ENCODE measurements at places on chromosomes 4 and X. TPM values are rescaled to one million over a fixed set of nuclear protein-coding genes. Genes with fewer than 3 reads are reported as not detected.
A peak's percentile ranks its signal among the peaks of the same experiment; 100 is the strongest.

Gene ITGB1BP2
- 0.67 TPM for total RNA-seq

Gene CTAG1A
- not detected for total RNA-seq

Gene TNIP2
- total RNA-seq = 44.7 TPM

Gene CXXC4
- 5.2 TPM for total RNA-seq

Gene ADH1A
- total RNA-seq = 0.27 TPM

Gene SPATA4
- 1.3 TPM for total RNA-seq

Gene KLF8
- total RNA-seq = 14.3 TPM

Gene LEF1
- 4.9 TPM for total RNA-seq

Gene SHROOM2
- 6.9 TPM for total RNA-seq

Gene GNL3L
- 51.3 TPM for total RNA-seq

GRCh38 chr4:10622728-10623127 is 61.8 kb downstream of the CLNK start:
- H3K27me3 ChIP-seq = no peaks in the 10 kb centered on the region
- DNase-seq = no peak
- no peaks in the 10 kb centered on the region for H3K4me1 ChIP-seq

- H3K27me3 ChIP-seq = no peaks in the 10 kb centered on the region
- H3K27ac ChIP-seq = peak overlapping the region; percentile 87
- no peaks in the 10 kb centered on the region for H3K36me3 ChIP-seq
- DNase-seq = peak; percentile 74
- H3K4me3 ChIP-seq = peak overlapping the region; percentile 19
Measured at GRCh38 chr4:1347410-1347864, 429 bp downstream of the UVSSA start.

DNA sequence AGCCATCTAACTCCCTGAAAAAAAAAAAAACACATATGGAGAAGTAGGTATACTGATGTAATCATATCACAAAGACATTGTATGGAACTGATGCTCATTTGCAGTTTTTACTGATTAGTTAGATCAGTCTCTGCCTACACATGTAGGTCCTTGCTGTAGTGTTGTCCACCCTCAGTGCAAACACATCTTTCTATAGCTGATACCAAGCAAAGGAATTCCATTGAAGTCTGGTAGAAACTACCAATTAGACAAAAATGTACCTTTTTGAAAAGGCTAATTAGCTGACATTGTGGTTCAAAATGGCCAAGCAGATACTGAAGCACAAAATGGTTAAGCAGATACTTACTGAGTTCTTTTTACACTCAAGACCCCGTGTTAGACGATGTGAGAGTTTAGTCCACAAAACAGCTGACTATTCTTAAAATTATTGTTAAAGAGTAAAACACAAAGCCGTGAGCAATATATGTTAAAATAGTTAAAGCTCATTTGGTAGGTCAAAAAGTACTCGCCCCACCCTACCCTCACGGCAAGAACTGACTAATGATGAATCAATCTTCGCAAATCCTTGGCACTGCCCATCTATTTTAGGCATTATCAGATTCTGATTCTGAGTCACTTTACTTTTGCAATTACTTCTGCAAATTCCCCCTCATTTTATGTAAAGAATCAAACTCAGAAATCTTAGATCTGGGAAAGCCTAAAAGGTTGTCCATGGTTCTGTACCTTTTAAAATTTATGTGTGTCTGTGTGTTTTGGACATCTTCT is 40.4 kb downstream of the COL4A6 start:
- H3K4me1 ChIP-seq = no peaks in the 10 kb centered on the region
- no peaks in the 10 kb centered on the region for H3K36me3 ChIP-seq
- no peak overlapping the region for H3K4me3 ChIP-seq
- no peak for DNase-seq
- no peak overlapping the region for H3K27ac ChIP-seq

DNA sequence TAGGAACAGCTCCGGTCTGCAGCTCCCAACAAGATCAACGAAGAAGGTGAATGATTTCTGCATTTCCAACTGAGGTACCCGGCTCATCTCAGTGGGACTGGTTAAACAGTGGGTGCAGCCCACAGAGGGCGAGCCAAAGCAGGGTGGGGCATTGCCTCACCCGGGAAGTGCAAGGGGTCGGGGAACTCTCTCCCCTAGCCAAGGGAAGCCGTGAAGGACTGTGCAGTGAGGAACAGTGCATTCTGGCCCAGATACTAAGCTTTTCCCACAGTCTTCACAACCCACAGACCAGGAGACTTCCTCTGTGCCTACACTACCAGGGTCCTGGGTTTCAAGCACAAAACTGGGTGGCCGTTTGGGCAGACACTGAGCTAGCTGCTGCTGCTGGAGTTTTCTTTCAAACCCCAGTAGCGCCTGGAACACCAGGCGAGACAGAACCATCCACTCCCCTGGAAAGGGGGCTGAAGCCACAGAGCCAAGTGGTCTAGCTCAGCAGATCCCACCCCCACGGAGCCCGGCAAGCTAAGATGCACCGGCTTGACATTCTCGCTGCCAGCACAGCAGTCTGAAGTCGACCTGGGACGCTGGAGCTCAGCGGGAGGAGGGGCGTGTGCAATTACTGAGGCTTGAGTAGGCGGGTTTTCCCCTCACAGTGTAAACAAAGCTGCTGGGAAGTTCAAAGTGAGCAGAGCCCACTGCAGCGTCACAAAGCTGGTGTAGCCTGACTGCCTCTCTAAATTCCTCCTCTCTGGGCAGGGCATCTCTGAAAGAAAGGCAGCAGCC is 84.6 kb downstream of the THOC2 start:
- H3K36me3 ChIP-seq = no peaks in the 10 kb centered on the region
- no peaks in the 10 kb centered on the region for H3K27me3 ChIP-seq
- H3K27ac ChIP-seq = no peak overlapping the region

DNA sequence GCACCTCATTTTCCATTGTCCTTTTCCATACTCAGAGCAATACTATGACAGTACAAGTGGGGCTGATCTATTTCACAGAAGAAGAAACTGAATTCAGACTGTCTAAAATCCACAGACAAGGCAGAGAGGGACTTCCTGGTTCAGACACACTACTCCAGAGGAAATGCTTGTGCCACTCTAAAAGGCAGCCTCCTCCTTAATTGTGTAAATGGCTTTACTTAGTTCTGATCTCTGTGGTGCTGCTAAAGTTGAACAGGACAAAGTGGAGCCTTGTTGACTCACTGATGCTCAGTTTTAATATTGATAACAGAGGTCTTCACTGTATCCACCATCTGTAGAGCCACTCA is 122.4 kb downstream of the KIT start:
- no peak overlapping the region for H3K4me3 ChIP-seq
- H3K36me3 ChIP-seq = no peaks in the 10 kb centered on the region

DNA sequence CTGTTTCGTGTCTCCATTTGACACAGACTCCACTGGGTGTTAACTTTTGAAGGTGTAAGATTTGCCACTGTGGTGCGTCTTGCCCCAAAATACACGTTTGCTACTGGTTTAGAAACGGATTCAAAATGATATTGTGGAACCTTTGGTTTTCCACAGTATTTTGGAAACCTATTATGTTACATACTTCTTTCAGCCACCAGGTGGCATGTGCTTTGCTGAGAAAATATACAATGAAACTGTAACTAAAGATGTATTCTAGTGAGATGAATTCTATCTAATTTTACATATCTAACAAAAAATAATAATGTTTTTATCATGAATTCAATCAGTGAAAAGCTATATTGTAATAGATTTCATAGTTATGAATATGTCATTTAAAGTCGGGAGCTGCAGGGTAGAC is 28.4 kb upstream of the SLITRK4 start:
- H3K27ac ChIP-seq = no peak overlapping the region
- H3K27me3 ChIP-seq = no peaks in the 10 kb centered on the region
- no peak overlapping the region for H3K4me3 ChIP-seq
- H3K36me3 ChIP-seq = no peaks in the 10 kb centered on the region

GRCh38 chr4:143524211-143524610 is 10.7 kb downstream of the SMARCA5 start:
- no peak for DNase-seq
- peaks cover 3% of the 10 kb centered on the region for H3K4me1 ChIP-seq
- peaks cover 41% of the 10 kb centered on the region for H3K36me3 ChIP-seq
- no peak overlapping the region for H3K4me3 ChIP-seq

DNA sequence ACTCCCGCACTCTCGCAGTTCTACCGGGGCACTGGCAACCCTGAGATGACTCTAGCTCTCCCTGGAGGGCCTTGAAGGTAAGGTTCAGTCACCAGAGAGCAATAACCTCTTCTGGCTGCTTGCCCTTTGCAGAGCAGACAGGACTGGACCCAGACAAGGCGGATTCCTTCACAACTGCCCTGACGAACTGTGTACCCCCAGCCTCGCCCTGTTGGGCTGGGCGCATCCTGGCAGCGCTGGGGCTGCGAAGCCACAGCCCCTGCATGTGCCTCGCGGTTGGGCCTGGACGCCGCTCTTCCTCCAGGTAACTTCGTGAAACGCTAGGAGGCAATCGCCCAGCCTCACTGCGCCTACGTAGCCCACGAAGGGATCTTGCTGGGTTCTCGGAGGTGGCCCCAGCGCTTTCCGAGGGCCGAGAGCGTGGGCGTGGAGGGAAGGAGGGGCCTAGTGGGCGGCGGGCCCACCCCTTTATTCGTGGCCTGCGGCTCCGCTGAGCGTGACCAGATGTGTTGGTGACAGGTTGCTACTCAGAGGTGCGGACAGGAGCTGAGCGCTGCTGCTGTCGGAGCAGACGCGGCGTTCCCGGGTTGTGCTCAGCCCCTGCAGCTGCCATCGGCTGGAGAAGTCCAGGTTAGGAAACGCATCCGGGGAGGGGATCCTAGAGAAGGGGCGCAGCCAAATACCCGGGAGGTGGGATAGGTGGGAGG is 1.9 kb upstream of the MAMLD1 start:
- no peak overlapping the region for H3K4me3 ChIP-seq
- H3K4me1 ChIP-seq = peaks cover 8% of the 10 kb centered on the region
- DNase-seq = peak; percentile 14
- H3K27ac ChIP-seq = no peak overlapping the region
- no peaks in the 10 kb centered on the region for H3K27me3 ChIP-seq

- DNase-seq = no peak
- no peaks in the 10 kb centered on the region for H3K36me3 ChIP-seq
- no peak overlapping the region for H3K4me3 ChIP-seq
- H3K27ac ChIP-seq = no peak overlapping the region
- H3K27me3 ChIP-seq = no peaks in the 10 kb centered on the region
Measured at GRCh38 chr4:10495651-10496050, 38.4 kb upstream of the ZNF518B start.

- H3K27ac ChIP-seq = no peak overlapping the region
- H3K27me3 ChIP-seq = no peaks in the 10 kb centered on the region
- H3K4me3 ChIP-seq = no peak overlapping the region
- no peaks in the 10 kb centered on the region for H3K36me3 ChIP-seq
- no peaks in the 10 kb centered on the region for H3K4me1 ChIP-seq
Measured at GRCh38 chrX:118047446-118048186, 69.0 kb downstream of the KLHL13 start.

DNA sequence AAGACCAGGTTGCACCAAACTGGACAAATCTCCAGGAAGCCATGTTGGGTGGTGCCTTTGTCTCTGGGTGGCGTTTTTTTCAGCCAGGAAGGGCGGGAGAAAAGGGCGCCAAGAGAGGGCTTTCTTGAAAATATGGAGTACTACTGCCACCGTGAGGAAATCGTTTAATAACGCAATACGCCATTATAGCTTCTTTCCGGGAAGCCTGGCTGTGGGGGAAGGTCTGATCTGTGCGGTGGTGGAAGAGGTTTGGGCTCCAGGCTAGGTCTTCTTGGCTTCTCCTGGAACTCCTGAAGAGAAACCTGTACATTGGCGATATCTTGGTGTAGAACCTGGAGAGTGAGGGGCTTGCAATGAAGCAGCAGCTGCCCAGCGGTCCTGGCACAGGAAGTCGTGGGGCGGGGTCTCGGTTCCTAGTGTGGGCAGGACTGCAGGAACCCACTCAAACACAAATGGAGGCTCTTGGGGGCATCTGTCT is 202.7 kb downstream of the OR13H1 start:
- H3K27me3 ChIP-seq = no peaks in the 10 kb centered on the region
- no peaks in the 10 kb centered on the region for H3K4me1 ChIP-seq
- no peak overlapping the region for H3K4me3 ChIP-seq
- DNase-seq = no peak
- peak overlapping the region; percentile 90 for H3K27ac ChIP-seq
